Right kidney (tissue), 9 donors: ENCODE measurements at places on chromosomes 2 and 18.
A peak's percentile ranks its signal among the peaks of the same experiment; 100 is the strongest.

- no peak for DNase-seq
Measured at GRCh38 chr18:59631583-59632181, 65.5 kb downstream of the CCBE1 start.

DNA sequence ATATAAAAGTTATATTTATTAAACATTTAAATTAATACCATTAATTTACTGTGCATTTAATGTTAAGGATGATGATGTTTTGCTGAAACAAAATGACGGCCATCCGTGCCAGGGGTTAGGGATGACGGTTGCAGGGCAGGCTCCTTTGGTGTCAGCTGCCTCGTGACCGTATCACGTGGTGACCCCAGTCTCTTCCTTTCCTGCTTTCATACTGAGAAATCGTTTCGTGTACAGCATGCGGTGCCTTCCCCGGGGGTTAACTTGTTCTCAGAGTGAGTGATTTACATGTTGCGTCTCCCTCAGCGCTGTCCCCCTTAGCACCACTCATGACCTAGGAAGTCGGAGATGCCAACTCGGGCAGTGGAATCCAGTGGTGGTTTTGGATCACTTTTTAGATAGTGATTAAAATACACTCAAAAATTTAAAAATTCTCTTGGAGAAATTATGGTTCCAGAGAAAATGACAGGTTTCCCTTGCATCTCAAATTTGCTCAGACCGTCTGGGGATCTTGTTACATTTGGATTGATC lies 290.8 kb downstream of the GBX2 start:
- no peak for DNase-seq

DNA sequence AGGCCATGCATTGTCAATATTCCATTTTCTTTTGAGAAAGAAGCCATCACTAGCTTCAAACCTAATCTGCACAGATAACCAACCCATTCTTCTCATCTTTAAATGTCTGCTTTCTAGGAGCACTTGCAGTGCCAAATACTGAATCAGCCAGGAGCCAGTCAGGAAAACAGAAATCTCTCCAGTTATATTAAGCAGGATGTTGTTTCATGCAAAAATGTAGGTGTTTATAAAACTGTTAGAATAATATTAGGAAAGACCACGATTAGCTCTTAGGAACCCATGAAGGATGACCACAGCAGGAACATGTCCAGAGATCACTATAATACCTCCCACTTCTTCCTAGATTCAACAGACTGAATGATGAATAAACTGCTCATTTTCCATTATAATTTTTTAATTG lies 86.0 kb downstream of the TTC32 start:
- DNase-seq, result no peak

GRCh38 chr2:215931256-215931903 lies 82.0 kb downstream of the MREG start:
- DNase-seq, result peak; percentile 54

- DNase-seq, result peak; percentile 89
Measured at GRCh38 chr2:111121028-111121827, 514 bp downstream of the BCL2L11 start.

DNA sequence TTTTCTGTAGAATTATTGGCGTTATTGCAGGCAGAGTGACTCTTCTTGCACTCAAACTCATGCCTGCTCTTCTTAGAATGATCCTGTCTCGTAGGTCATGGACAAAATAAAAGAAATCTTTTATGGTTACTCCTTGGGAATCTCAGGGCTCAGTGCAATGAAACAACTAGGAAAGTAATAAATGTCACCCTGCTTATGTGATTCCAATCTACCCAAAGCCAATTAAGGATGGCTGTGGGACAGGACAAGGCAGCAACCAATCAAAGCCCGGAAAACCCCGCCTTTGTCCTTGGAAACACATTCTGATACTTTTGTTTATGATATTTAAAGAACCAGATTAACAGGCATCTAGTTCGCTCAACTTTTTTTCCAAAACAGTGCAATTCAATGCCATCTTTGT lies 53.0 kb downstream of the GRB14 start:
- no peak for DNase-seq

DNA sequence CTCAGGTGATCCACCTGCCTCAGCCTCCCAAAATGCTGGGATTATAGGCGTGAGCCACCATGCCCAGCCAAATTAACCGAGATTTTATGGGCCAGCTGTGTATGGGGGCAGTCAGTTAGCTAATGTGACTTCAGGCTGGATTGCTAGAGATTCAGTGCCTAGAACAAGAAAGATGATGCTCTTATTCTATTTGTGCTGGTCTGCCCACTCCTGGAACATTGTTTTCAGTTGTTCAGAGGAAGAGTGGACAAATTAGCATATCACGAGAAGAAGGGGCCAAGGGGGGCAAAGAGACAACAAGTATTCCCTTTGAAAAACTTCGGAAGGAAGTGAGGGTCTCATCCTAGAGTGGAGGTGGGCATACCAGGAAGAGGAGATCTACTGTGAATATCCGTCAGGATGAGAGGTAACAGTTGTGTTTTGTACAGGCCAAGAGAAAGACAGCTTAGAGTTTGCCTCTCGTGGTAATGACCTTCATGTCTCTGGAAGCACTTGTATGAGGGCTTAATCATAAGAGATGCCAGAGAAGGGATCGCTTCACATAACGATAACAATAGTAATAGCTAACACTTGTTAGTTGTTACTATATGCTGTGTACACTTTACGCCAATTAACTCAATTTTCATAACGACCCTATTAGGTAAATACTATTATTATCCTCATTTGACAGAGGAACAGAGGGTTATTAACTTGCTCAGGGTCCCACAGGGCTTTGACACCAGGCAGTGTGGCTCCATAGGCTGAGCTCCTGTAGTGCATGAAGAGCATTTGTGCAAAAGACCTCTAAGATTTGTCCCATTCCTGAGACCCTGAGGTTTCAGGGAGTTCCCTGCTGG lies 138.3 kb downstream of the DDX1 start:
- no peak for DNase-seq

DNA sequence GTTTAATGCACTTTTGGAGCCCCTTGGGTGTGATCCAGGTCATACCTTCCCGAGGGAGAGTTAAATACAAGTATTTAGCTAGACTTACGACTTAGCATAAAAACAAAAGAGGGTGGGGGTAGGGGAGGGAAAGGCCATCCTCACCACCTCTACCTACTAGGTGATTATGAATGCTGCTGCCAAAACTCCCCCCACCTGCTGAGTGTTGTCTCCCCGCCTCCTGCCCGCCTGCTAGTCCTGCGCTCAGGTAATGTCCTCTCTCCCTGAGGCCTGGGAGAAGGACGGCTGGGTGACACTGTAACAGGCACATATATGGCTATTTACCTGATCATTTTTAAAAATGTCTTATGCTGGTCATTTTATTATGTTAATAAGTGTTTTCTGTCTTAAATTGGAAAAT lies 3.0 kb upstream of the NCKAP5 start:
- no peak for DNase-seq

- DNase-seq, result no peak
Measured at GRCh38 chr2:225735844-225736243, 336.3 kb downstream of the NYAP2 start.

DNA sequence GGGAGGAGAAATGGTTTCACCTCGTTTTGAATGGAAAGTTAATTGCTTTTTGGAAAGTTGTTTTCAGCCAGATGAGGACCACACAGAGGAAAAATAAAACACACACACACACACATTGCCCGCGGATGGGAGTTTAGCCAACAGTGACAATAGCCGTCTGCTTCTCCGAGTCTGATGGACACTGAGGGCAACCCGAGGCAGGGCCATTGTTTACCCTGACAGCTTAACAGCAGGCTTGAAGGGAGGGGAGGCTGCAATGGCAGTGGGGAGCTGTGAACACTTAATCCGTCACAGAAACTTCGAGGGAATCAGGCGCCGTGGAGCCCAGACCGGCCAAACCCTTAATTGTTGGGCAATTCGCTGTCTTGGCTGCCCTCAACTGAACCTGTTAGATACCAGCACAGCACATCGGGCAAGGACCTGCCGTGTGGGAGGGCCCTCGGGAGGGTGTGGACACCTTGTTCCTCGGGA lies 145.9 kb downstream of the ACKR3 start:
- DNase-seq, result peak; percentile 54

GRCh38 chr2:240930096-240930630 lies 24.0 kb downstream of the CROCC2 start:
- DNase-seq, result no peak

DNA sequence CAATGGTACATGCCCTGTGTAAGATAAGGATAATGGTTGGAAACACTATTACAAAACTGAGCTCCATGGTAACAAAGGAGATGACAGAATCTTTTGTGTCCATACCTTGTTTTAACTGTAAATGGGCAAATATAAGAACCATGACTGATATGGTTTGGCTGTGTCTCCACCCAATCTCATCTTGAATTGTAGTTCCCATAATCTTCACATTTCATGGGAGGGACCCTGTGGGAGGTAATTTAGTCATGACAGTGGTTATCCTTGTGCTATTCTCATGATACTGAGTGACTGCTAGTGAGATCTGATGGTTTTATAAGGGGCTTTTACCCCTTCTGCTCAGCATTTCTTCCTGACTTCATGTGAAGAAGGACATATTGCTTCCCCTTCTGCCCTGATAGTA lies 211.7 kb upstream of the RGPD4 start:
- no peak for DNase-seq

DNA sequence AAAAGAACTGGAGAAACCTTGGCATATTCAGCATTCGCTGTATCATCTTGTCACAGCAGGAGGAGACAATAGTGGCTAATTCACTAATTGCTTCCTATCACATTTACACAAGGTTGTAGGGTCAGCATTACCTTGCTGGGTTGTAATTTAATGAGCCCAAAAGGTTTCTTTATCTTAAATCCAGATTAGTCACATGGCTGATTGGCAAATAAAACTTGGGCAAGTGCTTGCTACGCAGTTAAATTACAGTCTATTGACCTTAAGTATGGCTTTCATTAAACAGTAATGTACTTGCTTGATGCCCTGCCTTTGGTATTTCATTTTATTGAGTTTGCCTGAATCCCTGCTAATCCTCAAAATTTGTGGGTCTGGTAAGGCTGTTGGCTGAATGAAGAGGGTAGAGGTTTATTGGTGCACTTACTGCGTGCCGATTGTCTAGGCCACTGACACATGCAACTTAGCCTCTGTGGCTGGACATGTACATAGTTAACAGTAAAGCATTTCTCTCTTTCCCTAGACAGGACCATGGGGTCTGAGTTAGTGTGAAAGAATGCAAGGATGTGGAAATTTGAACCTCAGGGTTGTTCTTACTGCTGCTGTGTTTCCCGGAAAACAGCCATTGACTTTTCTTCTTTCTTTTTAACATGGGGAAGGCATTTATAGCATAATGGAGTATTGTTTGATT lies 34.3 kb downstream of the FMNL2 start:
- DNase-seq, result no peak

DNA sequence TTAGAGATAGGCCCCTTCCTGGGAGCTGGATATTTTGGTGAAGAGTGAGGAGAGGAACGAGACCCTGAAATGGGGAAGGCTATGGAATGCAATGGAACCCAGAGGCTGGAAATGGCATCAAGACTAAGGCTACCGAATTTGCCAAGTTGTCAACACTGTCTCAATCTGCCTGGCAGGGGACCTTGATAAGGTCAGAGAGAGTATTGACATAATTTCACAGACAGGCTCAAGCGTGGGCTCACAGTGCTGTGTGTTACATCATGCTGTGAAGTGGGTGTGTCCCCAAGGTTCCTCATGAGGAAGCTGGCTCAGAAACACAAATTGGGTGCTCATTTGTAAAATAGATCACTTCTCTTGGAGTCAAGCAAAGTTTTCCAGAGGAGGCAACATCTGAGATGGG lies 51.8 kb upstream of the CYRIA start:
- DNase-seq, result no peak

- no peak for DNase-seq
Measured at GRCh38 chr2:121944072-121944831, 188.8 kb downstream of the TSN start.

DNA sequence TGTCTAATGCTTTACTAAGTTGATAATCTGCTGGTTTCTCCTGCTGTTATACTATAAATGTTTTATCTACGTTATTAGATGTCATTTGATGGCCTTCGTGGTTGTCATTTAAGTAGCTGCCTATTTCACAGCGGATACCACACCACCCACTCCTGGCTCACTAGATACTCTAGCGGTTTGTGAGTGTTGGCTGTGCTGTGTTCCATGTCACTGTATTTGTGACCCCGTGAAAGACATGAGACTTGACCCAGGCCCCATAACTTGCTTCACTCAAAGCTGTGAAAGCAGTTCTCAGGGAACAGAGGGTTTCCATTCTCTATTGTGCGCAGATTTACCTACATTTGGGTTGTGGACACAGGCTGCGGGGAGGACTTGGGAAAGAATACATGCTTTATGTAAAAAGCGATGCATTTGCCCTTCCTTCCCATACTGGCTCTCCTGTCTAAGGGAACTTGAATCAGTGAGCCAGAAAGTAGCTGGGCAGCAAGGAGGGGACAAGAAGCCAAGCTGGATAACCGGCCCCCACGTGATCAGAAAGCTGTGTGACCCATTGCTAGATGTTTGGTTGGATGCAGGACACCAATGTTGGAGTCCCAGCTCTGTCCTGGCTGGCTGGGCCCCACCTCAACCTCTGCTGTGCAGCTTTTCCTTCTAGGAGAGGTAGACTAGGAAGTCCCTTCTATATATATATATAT lies 52.2 kb downstream of the PLB1 start:
- no peak for DNase-seq

DNA sequence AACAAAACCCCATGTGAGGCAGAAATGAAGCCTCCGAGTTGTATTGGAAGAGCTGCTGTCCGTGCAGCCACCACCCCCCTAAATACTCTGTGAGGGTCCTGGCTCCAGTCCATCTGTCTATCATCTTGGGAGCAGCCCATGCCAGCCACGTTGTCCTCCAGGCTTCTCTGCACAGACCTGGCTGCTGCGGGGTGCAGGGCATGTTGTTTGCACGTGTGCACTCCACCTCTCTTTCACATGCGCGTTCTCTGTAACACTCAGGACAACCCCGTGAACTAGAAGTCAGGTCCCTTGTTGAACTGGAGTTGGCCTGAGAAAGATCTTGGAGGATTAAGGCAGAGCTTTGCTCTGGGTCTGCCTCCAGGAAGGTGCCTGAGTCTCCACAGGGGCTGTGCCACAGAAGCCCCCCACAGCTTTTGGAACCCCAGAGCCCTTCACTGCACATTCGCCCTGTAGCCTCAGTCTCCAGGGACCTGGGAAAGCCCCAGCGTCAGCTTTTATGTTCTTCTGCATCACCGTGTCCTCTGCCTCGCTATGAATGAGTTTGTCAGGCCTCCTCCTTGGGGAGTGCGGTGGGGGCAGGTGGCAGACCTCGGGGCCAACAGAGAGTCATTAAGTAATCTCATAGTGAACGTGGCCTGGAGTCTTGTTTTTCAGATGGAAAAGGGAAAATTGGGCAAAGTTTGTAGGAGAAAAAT lies 16.6 kb downstream of the RTP5 start:
- no peak for DNase-seq

DNA sequence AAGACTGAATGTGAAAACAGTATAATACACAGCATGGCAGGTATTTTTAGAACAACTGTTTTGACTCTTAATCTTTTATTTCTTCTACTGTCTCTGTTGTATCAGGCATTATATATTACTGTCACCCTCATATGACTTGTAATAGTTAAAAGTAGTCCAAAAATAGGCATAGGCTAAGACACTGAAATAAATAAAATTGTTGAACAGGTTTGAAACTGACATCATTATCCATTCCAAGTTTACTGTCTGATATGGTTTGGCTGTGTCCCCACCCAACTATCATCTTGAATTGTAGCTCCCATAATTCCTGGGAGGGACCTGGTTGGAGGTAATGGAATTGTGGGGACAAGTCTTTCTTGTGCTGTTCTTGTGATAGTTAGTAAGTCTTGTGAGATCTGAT lies 91.4 kb upstream of the CDH19 start:
- DNase-seq, result no peak

GRCh38 chr2:212021947-212022346 lies 516.7 kb downstream of the ERBB4 start:
- DNase-seq, result no peak

GRCh38 chr2:68971591-68972231 lies 2.7 kb upstream of the GKN1 start:
- no peak for DNase-seq
